ENCODE measurements at places on chromosomes 2 and 18. TPM values are rescaled to one million over a fixed set of nuclear protein-coding genes. Genes with fewer than 3 reads are reported as not detected.

DSC1 gene
- not detected for total RNA-seq

CYTIP gene
- 22.8 TPM for total RNA-seq

GREB1L gene
- total RNA-seq: 2.0 TPM

SLC5A7 gene
- total RNA-seq: not detected

ZC3H8 gene
- total RNA-seq: 11.1 TPM

CGREF1 gene
- total RNA-seq: 4.1 TPM

MOGAT1 gene
- 0.45 TPM for total RNA-seq

ERBB4 gene
- total RNA-seq: 19.7 TPM

VAMP8 gene
- total RNA-seq: 31.1 TPM

Measured in sciatic nerve (tissue), 2 donors.